Testis (tissue), 5 donors: ENCODE measurements at places on chromosomes 4 and X. TPM values are rescaled to one million over a fixed set of nuclear protein-coding genes. Genes with fewer than 3 reads are reported as not detected.

Gene FAM47A
- 1.9 TPM for total RNA-seq

Gene NUDT10
- total RNA-seq, result 127 TPM

Gene GLOD5
- not detected for total RNA-seq

Gene NDST4
- total RNA-seq, result 0.99 TPM

Gene CTAG1B
- 20.3 TPM for total RNA-seq

DNA sequence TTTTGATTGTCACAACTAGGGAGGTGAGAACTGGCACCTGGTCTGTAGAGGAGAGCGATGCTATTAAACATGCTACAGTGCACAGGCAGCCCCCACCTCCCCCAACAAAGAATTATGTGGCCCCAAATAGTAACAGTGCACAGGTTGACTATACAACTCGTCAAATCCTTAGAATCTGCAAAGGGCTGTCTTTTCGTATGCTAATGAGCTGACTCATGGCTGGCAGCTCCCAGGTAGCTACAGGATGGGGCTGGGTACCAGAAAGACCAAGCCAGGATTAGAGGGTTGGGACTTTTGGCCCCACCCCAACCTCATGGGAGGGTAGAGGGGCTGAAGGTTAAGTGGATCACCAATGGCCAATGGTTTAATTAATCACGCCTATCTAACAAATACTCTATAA is 104.7 kb upstream of the SORBS2 start:
- no peak for DNase-seq

DNA sequence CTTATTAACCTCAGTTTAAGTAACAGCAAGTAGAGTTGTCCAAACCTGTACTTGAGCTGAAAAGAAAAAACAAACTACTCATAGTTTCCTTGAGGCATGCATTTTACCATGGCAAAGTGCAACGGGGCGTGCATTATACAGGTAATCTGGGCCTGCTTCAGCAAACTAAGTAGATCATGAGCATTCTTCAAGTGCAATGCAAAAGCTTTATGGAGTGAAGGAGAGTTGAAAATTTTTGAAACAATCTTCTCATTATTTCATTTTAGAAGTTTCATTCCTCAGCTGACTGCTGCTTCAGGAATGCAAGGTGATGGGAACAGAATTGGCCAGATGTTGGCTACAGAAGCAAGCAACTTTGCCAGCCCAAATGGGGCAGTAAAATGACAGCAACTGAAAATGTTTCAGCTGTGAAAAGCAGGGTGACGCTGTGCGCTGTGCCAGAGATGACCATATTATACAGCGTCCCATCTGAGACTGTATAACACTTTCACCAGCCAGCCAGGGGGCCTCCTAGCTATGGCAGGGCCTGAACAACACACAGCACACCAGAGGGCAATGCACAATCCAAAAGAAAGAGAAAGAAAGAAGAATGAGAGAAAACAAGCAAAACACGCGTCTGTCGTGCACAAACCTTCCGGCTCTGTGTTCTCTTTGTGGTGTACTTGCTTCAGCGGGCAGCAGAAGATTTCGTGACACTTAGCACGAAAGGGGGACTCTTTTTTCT is 145.5 kb upstream of the FGF13 start:
- no peak for DNase-seq

- no peak for DNase-seq
Measured at GRCh38 chrX:12325171-12325570, 186.9 kb downstream of the FRMPD4 start.

- DNase-seq, result no peak
Measured at GRCh38 chr4:146159384-146160058, 16.0 kb upstream of the LSM6 start.

GRCh38 chr4:24413311-24413784 is 171.0 kb downstream of the DHX15 start:
- DNase-seq, result no peak

DNA sequence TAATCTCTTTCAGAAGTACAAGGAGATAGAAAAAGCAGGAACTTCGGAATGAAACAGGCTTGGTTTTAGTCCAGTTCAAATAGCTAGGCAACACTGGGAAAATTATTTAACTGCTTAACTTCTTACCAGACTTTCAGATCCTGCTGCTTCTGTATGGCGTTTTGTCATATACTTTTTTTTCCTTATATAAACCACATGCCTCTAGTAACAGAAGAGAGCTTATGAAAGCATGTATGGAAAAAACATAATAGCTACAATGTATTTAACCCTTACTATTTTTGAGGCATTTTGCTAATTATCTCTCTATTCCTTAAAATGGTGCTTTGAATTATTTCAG is 439.6 kb downstream of the INPP4B start:
- no peak for DNase-seq

DNA sequence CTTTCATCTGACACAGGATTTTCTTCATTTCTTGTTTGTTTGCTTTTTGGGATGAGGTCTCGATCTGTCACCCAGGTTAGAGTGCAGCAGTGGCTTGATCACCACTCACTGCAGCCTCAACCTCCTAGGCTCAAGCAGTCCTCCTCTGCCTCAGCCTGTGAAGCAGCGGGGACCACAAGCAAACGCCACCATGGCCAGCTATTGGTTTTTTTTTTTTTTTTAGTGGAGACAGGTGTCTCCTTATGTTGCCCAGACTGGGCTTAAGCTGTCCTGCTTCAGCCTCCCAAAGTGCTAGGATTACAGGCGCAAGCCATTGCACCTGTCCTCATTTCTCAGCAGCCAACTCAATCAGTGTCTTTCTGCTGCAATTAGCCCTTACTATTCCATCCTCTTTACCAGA is 10.3 kb downstream of the SPRY1 start:
- DNase-seq, result no peak
